ENCODE measurements at places on chromosomes 1 and 21.

- no peak for DNase-seq
These were observed 326.5 kb upstream of the SGIP1 start for GRCh38 chr1:66207484-66207883.

DNA sequence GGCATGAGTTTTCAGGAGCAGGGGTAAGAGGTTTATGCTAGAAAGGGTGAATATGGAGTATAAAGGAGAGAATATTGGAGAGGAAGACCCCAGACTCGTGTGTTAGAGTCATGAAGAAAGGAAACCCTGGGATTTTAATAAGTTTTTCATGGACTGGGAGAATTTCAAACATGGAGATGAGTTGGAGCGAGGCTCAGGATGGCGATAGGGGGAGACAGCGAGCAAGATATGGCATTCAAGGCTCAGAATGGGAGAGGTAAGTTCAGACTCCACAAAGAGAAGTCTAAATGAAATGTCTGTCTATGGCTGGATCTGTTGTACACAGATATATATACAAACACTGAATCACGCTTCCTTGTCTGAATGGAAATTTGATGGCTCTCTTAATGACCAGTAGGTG is 92.5 kb downstream of the LRRC40 start:
- DNase-seq, result no peak

DNA sequence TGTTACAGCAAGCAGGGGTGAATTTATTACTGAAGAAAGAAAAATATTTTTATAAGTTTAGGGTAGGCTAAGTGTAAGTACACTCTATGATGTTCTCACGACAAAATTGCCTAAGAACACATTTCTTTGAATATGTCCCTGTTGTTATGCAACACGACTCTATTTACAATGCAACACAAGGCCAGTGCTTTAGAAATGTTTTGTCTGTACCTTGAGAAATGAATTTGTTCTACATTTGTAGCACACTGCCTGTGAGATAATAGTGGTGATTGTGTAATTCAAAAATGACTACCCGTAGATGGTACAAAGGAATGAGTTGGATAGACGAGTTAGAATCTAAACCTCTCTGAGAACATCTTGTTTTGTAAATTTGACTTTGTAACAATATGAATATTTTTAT is 63.7 kb upstream of the IGSF5 start:
- DNase-seq, result no peak

GRCh38 chr1:27940297-27940696 is 5.5 kb downstream of the SMPDL3B start:
- peak; percentile 46 for DNase-seq

GRCh38 chr1:97778718-97779117 is 142.1 kb downstream of the DPYD start:
- no peak for DNase-seq

GRCh38 chr1:201454608-201455007 is 14.4 kb downstream of the PHLDA3 start:
- DNase-seq, result no peak

GRCh38 chr21:16709866-16710550 is 802.8 kb upstream of the CXADR start:
- DNase-seq, result no peak

DNA sequence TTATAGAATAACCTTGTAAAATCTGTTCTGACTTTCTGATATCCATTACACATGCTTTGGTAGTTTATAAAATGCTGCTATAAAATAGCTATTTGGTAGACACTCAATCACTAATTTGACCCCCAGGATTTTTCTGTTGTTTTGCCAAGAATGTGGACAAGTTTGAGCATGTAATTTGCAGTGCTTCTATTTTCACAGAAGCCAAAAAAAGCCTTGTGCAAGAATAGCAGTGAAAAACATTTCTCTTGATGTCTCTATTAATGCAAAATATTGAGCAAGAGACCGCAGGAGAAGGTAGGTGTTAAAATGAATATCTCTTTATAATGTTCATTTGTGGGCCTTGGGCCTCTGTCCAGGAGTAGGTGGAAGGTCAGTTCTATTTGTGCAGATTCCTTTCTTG is 22.5 kb downstream of the MAP3K7CL start:
- no peak for DNase-seq

- DNase-seq, result no peak
These were observed 198.3 kb downstream of the DUSP10 start for GRCh38 chr1:221543529-221544120.

DNA sequence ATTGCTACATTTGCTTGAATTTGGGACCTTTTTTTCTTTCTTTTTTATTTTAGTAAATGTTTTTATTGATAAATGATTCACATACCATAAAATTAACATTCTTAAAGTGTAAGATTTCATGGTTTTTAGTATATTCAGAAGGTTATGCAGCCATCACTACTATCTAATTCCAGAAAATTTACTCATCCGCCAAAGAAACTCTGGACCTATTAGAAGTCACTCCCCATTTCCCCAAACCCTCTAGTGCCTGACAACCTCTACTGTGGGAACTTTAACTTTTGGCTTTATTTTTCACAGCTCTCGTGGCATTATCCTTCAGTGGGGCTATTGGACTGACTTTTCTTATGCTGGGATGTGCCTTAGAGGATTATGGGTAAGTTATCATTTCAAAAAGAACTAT is 4.5 kb downstream of the LEPR start:
- no peak for DNase-seq

DNA sequence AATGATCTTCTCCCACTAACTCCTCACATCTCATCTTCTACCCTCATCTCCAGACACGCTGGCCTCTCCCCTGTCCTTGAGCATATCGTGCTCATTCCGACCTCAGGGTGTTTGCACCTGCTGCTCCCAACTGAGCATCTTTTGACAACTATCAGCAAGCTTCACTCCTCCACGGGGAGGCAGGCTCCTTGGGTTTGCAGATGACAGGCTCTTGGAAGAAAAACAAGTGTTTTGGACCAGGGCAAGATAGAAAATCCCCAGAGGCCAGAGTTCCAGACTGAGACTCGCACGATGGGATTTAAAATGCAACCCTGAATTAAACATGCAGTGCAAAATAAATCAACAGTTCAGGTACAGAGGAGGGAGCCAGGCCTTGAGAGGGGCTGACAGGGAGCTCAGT is 246.7 kb downstream of the PTPRU start:
- DNase-seq, result no peak

DNA sequence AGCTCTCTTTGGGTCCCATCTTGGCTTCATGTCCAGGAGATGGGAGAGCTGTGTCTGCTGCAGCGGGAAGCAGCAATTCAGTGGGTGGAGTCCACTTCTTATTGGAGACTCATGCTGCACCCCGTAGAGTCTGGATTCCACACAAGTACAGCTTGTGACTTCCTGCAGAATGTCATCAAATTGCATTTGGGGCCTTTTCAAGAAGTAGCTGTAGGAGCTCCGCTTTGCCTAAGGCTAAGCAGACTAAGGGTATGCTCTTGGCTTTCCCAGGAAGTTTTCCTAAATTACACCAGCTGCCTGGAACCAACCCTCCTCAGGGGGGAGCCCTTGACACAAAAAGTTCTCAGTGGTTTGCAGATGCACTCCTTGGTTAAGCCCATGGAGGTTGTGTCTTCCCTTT is 5.7 kb upstream of the MOB3C start:
- no peak for DNase-seq

GRCh38 chr1:231162297-231162969 is 575 bp downstream of the TRIM67 start:
- DNase-seq, result no peak

DNA sequence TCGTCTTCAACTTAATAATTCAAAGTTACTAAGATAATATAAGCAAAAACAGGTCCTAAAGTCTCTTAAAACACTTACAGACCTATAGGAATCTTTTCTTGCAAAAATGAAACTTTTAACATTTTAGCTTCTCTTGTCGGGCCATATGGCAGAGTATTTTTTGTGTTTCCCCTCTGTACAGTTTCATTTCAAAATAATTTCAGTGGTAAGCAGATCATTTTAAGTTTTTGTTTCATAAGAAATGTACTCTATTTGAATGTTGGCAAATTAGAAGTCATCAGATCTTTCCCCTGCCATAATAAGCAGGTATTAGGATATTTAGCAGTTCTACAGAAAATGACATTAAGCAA is 37.9 kb downstream of the RGL1 start:
- DNase-seq, result no peak

GRCh38 chr1:101739826-101740330 is 256.8 kb downstream of the OLFM3 start:
- no peak for DNase-seq

- DNase-seq, result no peak
These were observed 17.4 kb upstream of the ENAH start for GRCh38 chr1:225670356-225670755.

- no peak for DNase-seq
These were observed 6.2 kb upstream of the BTG2 start for GRCh38 chr1:203299169-203299568.

- DNase-seq, result no peak
These were observed 30.0 kb downstream of the IRF2BP2 start for GRCh38 chr1:234579967-234580366.

- DNase-seq, result no peak
These were observed 114.4 kb upstream of the SLC45A1 start for GRCh38 chr1:8203551-8203950.

DNA sequence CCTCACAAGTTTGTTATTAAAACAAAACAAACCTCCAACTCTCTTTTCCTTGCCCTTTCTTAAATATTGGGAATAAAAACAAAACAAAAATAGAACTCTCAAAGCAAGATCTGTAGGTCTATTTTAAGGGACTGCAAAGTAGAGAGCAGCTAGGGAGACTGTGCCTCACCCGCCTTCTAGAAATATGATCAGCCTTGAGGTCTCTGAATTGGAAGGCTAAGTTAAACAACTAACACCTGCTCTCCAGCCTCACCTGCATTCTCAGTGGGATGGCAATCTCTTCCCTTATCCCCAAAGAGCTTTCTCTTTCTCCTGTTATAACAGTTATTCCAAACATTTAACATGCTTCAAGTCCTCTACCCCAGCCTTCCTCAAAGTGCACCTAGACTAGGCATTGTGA is 75.5 kb upstream of the TNR start:
- no peak for DNase-seq

GRCh38 chr1:7719468-7720094 is 51.5 kb upstream of the VAMP3 start:
- no peak for DNase-seq

DNA sequence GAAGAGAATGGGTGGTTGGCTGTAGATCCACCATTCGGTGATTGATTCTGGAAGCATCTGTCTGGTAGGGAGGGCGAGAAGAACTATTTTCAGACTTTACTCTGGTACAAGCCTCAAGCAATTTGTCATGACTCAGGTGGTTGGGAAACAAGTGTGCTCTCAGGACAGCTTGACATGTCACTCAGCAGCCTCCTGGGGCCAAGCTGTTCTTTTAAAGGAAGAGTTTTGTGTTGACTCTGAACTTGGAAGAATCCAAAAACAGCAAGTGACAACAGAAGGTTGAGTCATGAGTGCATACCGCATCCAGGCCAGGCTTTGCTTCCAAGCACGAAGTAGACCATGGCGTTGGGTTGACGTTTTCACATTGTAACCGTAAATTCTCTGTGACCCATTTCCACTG is 65.9 kb downstream of the CLIC6 start:
- DNase-seq, result no peak

DNA sequence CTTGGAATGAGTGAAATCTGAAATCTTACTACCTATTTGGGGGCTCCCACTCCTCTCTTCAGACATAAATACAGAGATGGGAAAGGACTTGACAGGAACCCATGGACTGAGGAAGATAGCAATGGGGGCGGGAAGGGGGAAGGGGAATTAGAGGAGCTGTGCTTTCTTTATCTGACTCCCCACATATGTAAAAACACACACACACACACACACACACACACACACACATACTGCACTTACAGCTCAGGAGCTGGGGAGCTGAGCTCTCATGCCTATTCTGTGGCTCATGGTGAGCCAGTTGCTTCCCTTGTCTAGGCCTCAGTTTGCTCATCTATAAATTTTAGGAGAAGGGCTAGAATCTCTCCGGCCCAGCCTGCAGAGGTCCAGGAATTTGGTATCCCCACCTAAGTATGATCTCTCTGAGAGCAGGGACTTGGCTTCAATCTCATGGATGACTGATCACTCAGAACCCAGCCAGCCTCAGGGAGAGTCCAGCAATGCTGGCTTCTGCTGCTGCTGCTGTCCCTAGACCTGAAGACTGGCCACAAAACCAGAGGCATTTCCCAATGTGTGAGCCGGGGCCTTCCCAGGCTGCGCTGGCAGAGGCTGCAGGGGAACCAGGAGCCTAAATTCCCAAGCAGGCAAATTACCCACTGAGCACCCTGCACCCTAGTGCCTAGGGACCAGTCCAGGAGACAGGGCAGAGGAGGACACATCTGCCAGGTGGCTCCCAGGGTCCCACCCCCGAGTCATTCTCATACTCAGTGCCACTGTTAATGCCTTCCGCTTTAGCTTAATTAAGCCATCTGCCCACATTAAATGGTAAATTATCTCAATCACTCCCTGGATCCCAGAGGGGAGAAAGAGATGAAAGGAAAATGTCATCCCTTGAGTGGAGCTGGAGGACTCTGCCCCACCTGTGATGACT is 57.5 kb upstream of the RBM15 start:
- DNase-seq, result no peak

DNA sequence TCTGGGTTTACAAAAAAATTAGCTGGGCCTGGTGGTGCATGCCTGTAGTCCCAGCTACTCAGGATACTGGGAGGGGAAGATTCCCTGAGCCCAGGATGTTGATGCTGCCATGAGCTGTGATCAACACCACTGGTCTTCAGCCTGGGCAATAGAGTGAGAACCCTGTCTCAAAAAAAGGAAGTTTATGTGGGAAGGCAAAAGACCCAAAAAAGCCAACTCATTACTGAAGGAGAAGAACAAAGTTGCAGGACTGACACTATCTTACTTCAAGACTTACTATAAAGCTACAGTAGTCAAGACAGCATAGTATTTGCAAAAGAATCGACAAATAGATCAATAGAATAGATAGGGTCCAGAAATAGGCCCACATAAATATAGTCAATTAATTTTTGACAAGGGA is 9.2 kb upstream of the PTGS2 start:
- DNase-seq, result no peak

GRCh38 chr1:41330588-41331545 is 30.4 kb upstream of the FOXO6 start:
- no peak for DNase-seq

GRCh38 chr1:229148743-229149142 is 122.2 kb upstream of the RAB4A start:
- DNase-seq, result no peak

GRCh38 chr1:30191154-30191702 is 532.2 kb downstream of the MATN1 start:
- peak; percentile 19 for DNase-seq

DNA sequence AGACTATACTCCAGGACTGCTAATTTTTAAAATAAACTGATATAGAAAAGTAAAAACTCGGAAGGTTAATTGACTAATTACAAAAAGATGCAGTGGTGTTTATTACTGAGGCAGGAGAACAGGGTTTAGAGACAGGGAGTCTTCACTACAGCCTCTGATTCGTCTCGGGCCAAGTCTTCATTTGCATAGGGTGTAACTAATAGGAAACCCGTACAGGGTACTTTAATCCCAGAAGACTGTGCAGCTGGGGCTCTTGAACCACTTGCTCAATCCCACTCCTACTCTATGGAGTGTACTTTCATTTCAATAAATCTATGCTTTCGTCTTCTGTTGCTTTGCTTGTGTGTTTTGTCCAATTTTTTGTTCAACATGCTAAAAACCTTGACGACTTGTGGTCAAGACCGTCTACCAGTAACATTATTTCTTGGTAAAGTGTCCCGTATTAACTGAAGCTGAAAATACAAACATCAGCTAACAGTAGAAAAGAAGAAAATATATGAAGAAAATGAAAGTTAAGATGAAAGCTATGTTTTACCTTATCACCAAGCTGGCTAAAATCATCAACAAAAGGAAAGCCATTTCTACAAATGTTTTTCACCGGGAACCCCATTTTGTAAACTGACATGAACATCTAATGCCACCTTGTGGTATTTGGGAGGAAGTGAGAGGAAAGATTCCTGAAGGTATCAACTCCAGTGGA is 8.0 kb downstream of the SDHB start:
- DNase-seq, result no peak

- DNase-seq, result no peak
These were observed 13.8 kb downstream of the ADORA3 start for GRCh38 chr1:111489604-111490003.

Data from stimulated activated CD4-positive, alpha-beta T cell treated with anti-CD3 and anti-CD28 coated beads, TNF-alpha, amount 100 ng/mL, for 48 hours (primary cell).